ENCODE measurements at places on chromosomes 3 and 15. TPM values are rescaled to one million over a fixed set of nuclear protein-coding genes. Genes with fewer than 3 reads are reported as not detected.

The CIDEC gene
- total RNA-seq: 0.09 TPM

The TMCO5A gene
- not detected for total RNA-seq

The OR5K4 gene
- not detected for total RNA-seq

The INTS14 gene
- total RNA-seq: 25.5 TPM

The MFGE8 gene
- 447 TPM for total RNA-seq

The SLC9C1 gene
- total RNA-seq: 0.30 TPM

The SLC22A13 gene
- total RNA-seq: 1.6 TPM

The SUCNR1 gene
- not detected for total RNA-seq

The IL5RA gene
- not detected for total RNA-seq

The ARPIN gene
- total RNA-seq: 8.6 TPM

The CCDC54 gene
- not detected for total RNA-seq

The HIGD2B gene
- not detected for total RNA-seq

The VILL gene
- total RNA-seq: 8.9 TPM

The TM4SF4 gene
- total RNA-seq: not detected

The PARP3 gene
- total RNA-seq: 31.0 TPM

The ARGFX gene
- total RNA-seq: not detected

The ABI3BP gene
- total RNA-seq: 53.3 TPM

The NPAP1 gene
- not detected for total RNA-seq

The PDZRN3 gene
- 12.3 TPM for total RNA-seq

The BFSP2 gene
- not detected for total RNA-seq

The AHSG gene
- total RNA-seq: under 0.01 TPM

The CLDN16 gene
- 0.23 TPM for total RNA-seq

The PLA2G4E gene
- not detected for total RNA-seq

The CNTN4 gene
- not detected for total RNA-seq

All from smooth muscle cell of the umbilical artery (primary cell).